Cortex of kidney (tissue), 1 donor: ENCODE measurements at places on chromosomes 11 and 22.

DNA sequence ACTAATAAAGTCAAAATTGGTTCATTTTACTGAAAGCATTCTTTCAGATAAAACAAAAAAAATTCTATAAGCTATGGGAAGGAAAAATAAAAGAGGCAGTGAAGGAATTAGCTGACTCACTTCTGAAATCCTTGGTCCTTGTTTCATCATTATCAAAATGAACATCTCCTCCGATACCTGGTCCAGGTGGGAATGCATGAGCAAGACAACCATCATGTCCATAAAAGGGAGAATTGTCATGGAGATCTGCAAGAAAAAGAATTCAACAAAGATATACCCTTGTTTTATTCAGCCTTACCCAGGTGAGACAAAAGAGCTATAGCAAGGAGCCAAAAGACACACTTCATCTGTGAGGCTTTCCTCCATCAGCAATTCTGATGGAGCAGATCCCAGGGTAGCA lies 27.2 kb downstream of the MMP10 start:
- no peak for DNase-seq

DNA sequence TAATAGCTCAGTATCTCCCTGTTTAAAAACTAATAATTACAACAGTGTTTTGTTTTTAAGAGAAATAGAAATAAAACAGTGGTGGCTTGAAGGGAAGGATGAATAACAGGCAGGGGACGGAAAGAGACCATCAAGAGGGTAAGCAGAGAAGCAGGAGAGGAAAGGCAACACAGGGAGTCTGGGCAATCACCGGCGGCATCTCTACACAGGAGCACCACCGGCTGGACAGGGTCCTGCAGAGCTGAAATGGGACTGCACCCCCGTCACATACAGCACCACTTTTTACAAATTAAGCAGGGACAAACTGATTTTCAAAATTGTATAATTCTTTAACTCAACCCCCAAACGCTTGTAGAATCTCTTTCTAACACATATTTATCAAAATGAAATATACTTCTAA lies 18.4 kb downstream of the PHF21A start:
- no peak for DNase-seq

DNA sequence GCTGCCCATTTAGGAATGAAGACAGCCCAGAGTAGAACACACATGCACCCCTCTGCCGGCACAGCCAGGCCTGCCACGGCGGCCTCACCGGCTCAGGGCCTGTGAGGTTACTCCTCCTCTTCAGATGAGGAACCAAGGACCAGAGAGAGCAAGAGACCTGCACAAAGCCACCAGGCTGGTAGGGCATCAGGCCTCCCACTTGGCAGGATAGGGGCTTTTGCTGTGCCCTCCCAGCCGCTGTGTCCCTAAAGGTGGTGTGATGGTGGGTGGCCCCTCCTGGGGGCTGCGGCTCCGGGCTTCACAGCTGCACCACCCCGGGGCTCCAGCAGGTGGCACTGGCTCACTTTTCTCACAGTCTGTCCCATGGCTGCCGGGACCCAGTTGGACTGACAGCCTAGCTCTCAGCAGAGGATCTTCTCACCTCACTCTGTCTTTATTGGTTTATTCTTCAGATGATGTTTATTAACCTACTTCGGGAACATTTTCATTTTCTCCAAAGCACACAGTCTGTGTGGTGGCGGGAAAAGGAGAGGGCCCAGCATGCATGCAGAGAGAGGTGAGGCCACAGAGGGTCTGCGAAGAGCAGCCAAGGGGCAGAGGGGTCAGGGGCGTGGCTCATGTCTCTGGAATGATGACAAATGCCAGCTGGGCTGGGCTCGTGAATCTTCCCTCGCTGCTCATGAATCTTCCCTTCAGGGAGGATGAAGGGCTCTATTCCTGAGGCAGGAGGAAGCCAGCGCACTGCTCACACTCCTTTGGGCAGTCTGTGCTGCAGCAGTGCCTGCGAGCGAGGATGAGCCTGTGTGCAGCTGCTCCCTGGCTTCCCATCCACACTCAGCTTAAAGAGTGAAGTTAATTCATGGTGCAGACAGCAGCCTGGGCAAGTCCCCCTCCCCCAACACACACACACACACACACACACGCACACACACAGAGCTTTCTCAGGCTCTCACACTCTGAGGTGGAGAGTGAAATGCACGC lies 101.1 kb upstream of the PITPNB start:
- DNase-seq = no peak

- no peak for DNase-seq
Measured at GRCh38 chr11:38448284-38448683, 1850.2 kb upstream of the RAG2 start.

- no peak for DNase-seq
Measured at GRCh38 chr11:12029738-12030363, 21.4 kb upstream of the DKK3 start.

- DNase-seq = no peak
Measured at GRCh38 chr11:76614471-76615179, 55.9 kb downstream of the LRRC32 start.

GRCh38 chr11:132504501-132505041 lies 1027.7 kb downstream of the OPCML start:
- DNase-seq = no peak

GRCh38 chr11:31160504-31161422 lies 208.8 kb downstream of the DCDC1 start:
- no peak for DNase-seq

- no peak for DNase-seq
Measured at GRCh38 chr11:104369761-104370160, 205.8 kb upstream of the PDGFD start.

- no peak for DNase-seq
Measured at GRCh38 chr11:62539238-62539925, 7.2 kb downstream of the AHNAK start.
